ENCODE measurements at places on chromosomes 7 and 10.

DNA sequence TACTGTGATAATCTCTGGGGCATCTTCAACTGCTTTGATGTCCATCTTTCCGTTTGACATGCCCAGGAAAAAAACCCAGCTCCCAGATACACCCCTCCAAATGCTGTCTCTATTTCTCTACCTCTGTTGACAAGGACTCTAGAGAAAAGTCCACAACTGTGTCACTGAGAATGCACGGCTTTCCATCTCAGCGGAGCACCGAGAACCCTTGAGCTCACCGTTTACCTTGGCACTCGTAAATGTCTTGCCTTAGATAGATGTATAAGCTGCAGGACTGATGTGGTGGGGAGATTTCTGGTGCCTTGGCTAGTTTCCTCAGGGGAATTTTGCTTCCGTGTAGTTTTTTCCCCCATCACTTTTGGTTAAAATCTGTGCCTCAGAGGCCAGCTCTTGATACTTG lies 7.4 kb upstream of the MAPK8 start:
- DNase-seq, result no peak

DNA sequence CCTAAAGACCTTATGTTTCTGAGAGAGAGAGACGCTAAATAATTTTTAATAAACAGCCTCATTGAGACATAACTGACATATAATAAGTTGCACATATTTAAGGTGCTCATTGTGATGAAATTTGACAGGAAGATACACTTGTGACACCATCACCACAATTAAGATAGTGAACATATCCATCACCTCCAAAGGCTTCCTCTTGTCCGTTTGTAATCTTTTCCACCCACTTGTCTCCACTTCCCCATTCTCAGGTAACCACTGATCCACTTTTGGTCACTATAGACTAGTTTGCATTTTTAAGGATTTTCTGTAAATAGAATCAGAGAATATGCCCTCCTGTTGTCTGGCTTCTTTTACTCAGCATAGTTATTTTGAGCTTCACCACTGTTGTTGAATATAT lies 195.1 kb upstream of the WDR11 start:
- DNase-seq, result no peak

- DNase-seq, result no peak
Observed at GRCh38 chr7:97847791-97848190, 24.4 kb downstream of the ASNS start.

- no peak for DNase-seq
Observed at GRCh38 chr10:29555091-29555745, 79.6 kb downstream of the SVIL start.

DNA sequence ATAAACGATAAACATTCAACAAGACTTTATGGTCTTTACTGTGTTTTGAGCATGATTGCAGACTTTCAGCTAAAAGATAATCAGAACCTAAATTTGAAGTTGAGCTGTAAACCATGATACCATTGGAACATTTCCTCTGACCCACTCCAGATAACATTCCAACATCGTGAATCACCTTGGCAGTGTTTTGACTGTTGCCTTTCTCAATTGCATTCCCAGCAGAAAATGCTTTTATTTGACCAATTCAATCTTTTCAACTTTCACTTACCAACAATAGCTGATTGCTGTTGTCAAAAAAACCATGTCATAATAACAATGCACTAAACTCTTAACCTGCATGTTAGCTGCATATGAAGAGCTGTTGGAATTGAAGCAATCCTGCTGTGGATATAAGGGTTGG lies 165.5 kb downstream of the MDFIC start:
- DNase-seq, result no peak

DNA sequence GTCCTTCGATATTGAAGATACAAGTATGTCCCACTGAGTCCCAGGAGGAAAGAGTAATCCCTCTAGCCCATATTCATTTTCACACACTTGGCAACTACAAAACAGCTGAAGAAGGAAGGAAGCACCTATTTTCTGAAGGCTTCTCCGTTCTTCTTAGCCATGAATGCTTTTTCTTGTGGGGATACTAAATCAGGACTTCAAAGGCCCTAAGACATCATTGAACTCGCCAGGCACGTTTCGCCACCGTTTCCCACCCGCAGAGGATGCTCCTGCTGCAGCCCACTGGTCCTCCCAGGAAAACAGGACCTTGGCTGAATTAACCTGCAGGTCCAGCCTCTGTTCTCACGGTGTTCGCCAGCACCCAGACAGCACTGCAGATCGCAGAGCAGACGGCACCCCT lies 561.5 kb downstream of the DNAJB6 start:
- DNase-seq, result no peak

- DNase-seq, result no peak
Observed at GRCh38 chr10:54496852-54497251, 304.2 kb downstream of the PCDH15 start.

DNA sequence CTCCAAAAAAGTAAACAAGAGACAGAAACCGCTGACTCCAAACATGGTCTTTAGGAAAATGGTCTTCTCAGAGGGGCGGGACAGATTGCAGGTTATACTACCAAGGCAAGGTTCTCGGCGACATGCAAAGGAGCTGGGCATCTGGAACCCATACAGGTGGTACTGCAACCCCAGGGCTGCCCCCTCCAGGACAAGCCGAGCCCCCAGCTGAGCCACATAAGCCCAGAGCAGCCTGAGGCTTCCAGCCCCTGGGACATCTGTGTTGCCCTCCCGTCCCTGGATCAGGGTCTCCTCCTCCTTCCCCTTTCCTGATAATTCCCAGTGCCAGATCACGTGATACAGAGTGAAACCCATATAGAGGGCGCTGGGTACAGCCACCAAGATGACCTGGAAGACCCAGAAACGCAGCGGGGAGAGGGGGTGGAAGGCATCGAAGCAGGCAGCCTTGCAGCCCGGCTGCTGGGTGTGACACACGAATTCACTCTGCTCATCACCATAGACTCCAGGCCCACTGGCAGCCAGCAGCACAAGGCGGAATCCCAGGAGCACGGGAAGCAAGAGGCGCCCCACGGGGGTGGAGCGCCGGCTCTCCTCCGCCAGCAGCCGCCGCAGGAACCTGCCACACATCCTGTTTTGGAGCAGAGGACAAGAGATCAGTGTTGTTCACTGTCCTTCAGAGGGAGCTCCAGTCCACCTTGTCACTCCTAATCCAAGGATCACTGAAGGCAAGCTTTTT lies at the start of gene GJC3:
Gene GJC3, minus strand, starts transcription at position 627 of the 736 bp plus-strand sequence. Its CDS starts 0 bp downstream, at position 627.
- no peak for DNase-seq

GRCh38 chr7:136956671-136957070 lies 88.2 kb downstream of the CHRM2 start:
- DNase-seq, result no peak

GRCh38 chr7:29988424-29989256 lies 961 bp downstream of the SCRN1 start:
- no peak for DNase-seq

GRCh38 chr7:29764227-29764626 lies 42.1 kb upstream of the WIPF3 start:
- no peak for DNase-seq

GRCh38 chr10:46216003-46216634 lies 70.7 kb upstream of the ANTXRL start:
- DNase-seq, result no peak

DNA sequence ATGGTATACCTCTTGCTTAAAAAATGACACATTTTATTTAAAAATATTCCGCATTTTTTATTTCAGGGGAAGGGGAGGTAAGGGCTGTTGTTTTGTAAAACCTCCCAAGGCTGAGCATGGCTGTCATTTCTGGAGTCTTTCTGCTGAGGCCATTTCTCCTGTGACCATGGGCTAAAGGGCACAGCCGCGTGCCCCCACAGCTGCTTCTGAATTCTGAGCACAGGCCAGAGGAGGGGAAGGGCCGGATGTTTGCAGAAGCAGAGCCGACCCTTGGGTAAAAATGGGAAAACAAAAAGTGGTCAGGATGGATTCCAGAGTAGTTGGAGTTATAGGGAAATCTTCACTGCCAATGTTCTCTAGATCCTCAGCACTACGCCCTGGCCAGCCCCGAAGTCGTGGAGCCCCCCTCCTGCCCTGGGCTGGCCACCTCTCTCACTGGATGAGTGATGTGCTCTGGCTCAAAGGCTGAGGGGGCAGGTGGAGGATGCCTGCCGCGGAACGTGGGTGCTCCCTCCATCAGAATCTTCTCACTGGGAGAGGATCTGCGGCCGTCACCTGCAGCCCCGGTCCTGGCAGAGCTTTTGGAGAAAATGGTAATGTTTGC lies 131.3 kb upstream of the ZEB1 start:
- DNase-seq, result no peak

DNA sequence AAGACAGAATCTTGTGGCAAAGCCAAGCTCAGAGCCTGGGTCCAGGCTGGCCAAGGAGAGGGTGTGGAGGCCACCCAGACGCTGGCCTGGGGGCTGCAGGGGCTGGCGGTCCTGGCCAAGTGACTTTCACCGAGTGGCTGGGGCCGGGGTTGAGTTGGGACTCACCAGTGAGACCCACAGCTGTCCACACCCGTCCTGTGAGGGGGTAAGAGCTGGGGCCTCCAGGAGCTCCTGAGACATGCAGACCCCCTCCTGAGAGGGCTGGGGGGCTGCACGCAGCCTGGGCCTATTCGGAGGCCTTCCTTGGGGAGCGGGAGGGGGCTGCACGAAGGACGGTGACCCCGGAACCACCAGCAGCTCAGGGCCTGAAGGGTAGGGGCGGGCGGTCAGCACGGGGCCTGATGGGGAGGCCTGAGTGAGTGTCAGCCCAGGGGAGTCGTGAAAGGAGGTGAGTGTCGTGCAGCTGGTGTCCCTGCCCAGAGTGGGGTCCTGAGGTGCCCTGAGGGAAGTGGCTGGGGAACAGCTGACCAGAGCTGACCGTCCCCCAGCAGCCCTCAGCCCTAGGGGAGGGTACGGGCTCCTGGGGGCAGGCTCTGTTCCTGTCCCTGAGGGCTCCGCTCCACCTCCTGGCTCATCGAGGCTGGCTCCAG lies 100.9 kb downstream of the FOXL3 start:
- no peak for DNase-seq

DNA sequence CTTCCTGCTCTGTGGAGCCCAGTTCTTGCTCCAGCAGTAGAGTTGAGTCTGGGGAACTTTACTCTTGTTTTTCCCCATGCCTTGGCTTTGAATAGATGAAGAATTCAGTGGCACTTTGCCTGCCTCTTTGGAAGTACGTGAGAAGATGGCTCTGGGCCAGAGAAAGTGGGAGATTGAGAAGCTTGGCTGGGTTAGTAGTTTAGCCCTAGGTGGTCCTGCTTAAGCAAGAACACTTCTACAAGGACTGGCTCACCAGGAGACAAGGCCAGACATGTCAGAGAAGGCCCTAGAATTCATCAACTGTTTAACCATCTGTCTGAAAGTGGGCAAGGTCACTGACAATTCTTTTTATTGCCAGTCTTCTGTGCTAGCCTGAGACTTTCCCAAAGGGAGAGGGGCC lies 410.3 kb downstream of the TYW1 start:
- DNase-seq, result no peak

DNA sequence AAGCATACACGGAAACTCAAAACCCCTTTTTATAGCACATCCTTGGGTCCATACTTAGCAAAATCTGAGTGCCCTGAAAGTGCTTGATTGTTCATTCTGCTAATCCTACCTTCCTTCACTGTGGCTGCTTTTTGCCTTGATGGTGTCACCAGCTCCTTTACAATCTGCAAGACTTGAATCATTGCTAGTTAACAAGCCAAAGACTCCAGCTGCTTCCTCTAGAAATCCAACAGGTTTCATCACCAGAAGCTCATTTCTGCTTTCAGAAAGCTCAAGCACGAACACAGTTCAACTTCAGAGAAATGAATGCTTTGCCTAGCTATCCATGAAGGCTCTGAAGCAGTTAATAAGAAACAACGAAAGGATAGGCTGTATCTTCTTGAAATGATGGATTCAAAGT lies 38.0 kb downstream of the USP6NL start:
- DNase-seq, result no peak

DNA sequence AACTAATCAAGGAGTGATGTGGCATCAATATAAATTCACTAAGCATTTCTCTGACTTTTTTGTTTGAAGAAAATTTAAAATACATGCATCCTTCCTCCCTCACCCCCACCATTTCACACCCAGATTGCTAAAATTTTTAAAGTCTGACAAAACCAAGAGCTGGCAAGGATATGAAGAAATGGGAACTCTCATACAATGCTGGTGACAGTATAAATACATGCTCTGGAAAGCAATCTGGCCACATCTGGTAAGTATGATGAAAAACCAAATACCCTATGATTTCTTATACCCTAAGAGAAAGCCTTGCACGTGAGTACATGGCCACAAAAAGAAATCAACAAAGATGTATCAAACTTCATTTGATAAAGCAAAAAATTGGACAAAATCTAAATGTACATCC lies 31.2 kb downstream of the P4HA1 start:
- DNase-seq, result no peak

DNA sequence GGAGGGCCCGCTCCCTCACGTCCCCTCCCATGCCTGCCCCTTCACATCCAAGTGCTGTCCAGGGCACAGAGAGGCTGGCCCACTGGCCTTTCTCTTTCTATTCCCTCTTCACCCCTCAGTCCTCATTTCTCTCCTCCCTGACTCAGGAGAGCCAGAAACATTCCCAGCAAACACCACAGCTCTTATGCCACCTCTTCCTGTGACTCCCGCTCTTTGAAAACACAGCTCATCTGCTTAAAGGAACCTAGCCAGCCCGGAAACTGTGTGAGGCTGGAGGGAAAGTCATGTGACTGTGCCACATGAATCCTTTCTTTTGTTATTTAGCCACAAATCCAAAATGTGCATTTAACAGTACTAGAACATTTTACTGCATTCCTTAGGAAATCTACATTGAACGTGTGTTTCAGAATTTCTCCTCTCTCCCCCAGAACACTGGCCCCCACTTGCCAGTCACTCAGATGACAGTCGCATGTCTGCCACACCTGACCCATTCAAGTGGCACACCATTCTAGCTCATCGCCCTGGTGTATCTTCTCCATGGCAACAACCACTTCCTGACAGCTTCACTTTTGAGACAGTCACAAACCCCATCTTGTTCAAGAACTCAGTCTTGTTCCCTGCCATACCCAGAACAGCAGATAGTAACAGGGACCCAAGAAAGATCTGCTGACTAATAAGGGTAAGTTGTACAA lies 42.8 kb downstream of the GRB10 start:
- DNase-seq, result no peak

DNA sequence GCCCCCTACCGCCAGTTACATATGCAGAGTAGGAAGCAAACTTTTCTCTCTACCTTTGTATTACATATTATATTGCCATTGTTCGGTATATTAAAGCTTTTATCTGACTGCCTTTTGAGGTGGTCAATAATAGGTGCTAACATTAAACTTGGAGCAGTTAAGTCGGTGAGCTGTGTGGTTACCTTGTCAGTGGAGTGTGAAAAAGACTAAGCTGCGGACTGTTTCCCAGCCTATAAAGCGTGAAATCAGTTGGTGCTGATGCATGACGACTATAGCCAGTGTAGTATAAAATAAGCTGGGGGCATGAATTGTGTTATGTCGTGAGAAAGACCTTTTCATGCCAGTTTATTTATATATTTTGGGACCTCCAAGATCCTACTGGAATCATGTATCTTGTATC lies 33.7 kb downstream of the R3HCC1L start:
- no peak for DNase-seq

GRCh38 chr10:70533189-70533558 lies 54.6 kb downstream of the PALD1 start:
- DNase-seq, result no peak
